ENCODE measurements at places on chromosomes 11 and 22.
A peak's percentile ranks its signal among the peaks of the same experiment; 100 is the strongest.

GRCh38 chr22:41801147-41801819, 804 bp downstream of the CCDC134 start:
- peak; percentile 16 for DNase-seq

GRCh38 chr22:29163808-29164207, 41.9 kb upstream of the EMID1 start:
- DNase-seq: no peak

GRCh38 chr11:2382129-2382517, 5.0 kb downstream of the CD81 start:
- DNase-seq: no peak

DNA sequence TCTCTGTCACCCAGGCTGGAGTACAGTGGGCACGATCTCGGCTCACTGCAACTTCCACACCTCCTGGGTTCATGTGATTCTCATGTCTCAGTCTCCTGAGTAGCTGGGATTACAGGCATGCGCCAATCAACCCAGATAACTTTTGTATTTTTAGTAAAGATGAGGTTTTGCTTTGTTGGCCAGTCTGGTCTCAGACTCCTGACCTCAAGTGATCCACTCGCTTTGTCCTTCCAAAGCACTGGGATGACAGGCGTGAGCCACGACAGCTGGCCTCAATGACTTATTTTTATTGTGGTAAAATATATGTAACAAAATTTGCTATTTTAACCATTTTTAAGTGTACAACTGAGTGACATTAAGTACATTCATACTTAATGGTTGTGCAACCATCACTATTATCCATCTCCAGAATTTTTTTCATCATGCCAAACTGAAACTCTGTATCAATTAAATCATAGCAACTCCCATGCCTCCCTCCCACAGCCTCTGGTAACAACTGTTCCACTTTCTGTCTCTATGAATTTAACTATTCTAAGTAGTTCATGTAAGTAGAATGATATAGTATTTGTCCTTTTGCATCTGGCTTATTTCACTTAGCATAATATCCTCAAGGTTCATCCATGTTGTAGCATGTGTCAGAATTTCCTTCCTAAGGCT, 50.7 kb upstream of the CWF19L2 start:
- DNase-seq: no peak

- DNase-seq: peak; percentile 16
Observed at GRCh38 chr22:28711820-28712777, 29.5 kb downstream of the CHEK2 start.
